Amniotic epithelial cell (primary cell): ENCODE measurements at places on chromosomes 13 and 19.

DNA sequence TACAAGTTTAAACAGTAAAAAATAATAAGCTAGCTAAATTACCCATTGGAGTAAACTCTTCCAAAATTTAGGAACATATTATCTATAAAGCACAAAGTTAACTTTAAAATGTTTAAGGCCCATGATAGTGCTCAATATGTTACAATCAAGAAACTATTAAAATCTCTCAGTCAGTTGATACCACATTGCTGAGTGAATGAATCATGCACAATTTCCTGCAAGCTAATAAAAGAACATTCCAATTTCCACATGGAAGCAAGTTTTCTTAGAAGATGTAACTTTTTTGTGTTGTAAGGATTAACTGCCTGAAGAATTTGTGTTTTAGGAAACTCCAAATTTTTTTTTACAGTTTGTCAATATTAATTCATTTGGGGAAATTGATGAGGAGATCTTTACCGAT, 666.6 kb downstream of the SLITRK1 start:
- DNase-seq: peak; percentile 54

- peak; percentile 40 for DNase-seq
These were observed 49.2 kb downstream of the GADD45B start for GRCh38 chr19:2524840-2525723.

- peak; percentile 6 for DNase-seq
These were observed 558.2 kb downstream of the SLITRK6 start for GRCh38 chr13:85241060-85241459.

DNA sequence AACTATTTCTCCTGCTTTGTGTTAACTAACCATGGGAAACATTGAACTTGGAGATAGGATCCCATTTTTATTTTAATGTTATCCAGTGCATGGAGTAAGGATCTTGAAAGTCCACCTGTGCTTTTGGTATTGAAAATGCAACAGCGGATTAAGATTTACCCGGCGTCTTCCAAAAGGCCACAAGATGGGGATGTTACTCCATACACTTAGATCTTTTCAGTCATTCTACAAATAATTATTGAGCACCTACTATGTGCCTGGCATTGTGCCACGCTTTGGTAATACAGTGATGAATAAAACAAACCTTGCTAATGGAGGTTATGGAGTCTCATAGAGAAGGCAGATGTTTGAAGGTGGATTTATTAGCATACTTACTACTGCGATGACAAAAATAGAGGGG, 56.9 kb downstream of the RFC3 start:
- no peak for DNase-seq

DNA sequence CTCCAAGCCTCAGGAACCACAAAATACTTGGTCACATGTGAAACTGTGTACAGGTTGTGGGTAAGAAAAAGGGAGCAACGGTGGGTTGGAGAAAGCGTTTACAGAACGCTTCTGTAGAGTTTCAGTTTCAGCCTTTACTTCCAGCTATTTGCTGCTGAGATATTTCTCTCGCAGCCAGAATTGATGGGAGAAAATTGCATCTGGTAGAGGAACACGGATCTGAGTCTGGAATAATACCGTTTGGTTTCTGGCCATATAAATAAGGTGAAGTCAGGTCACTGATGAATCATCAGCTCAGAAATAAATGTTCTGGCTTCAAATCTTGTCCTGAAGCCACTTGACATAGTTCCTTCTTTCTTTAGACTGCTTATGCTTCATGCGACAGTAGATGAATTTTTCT, 20.3 kb upstream of the RFC3 start:
- peak; percentile 8 for DNase-seq

DNA sequence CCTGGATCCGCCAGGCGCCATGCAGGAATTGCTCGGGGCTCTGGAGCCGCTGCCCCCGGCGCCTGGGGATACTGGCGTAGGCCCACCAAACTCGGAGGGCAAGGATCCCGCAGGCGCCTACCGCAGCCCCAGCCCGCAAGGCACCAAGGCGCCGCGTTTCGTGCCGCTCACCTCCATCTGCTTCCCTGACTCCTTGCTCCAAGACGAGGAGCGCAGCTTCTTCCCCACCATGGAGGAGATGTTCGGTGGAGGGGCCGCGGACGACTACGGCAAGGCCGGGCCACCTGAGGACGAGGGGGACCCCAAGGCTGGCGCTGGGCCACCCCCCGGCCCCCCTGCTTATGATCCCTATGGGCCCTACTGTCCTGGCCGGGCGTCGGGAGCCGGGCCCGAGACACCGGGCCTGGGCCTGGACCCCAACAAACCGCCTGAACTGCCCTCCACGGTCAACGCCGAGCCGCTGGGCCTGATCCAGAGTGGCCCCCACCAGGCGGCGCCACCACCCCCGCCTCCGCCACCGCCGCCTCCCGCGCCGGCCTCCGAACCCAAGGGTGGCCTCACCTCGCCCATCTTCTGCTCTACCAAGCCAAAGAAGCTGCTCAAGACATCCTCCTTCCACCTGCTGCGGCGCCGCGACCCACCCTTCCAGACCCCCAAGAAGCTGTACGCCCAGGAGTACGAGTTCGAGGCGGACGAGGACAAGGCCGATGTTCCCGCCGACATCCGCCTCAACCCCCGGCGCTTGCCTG, 6.1 kb downstream of the PRR12 start:
- DNase-seq: no peak

- DNase-seq: no peak
These were observed 229.0 kb downstream of the KLF5 start for GRCh38 chr13:73287831-73288230.

DNA sequence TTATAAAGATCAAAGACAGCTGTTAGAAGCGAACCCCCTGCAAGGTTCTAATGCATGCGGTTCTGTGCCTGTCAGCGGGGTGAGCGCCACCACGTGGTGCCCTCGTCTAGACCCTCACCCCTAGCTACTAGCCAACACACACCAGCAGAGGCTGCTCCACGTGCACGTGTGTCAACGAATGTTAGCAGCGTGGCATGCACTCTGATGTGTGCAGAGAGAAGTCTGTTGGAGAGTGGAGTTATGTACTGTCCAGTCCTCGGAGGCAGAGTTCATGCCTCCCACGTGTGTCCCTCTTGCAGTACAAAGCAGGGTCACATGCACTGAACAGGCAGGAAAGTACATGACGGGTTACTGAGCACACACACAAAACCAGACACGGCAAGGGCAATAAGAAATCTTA, 75.0 kb upstream of the SLC15A1 start:
- no peak for DNase-seq
